ENCODE measurements at places on chromosomes 7 and 10. TPM values are rescaled to one million over a fixed set of nuclear protein-coding genes. Genes with fewer than 3 reads are reported as not detected.

DNA sequence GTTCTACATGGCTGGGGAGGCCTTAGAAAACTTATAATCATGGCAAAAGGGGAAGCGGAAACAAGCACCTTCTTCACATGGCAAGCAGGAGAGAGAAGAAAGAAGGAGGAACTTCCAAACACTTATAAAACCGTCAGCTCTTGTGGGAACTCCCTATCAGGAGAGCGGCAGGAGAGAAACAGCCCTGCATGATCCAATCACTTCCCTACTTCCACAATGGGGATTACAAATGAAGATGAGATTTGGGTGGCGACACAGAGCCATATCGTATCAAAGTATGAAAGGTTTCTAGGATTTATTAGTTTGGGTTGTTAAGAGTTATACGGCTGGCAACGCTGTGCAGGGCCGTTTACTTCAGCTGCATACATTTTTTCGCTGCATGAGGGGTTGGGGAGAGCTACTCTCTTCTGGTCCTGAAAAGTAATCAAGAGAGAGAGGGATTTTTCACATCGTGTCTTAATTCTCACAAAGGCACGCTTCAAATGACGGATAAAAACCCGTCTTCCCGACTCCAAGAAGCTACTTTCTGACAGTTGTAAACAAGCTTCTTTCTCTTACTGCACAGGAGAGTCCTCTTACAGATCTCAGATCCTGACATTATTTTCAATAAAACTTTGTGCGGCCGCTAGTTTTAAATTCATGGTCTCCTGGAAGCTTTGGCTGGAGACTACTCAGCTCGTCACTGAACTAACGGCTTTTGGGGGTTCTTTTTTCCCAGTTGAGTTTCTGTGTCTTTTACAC, 751 bp upstream of the GTPBP10 start:
- DNase-seq, result peak; percentile 50

DNA sequence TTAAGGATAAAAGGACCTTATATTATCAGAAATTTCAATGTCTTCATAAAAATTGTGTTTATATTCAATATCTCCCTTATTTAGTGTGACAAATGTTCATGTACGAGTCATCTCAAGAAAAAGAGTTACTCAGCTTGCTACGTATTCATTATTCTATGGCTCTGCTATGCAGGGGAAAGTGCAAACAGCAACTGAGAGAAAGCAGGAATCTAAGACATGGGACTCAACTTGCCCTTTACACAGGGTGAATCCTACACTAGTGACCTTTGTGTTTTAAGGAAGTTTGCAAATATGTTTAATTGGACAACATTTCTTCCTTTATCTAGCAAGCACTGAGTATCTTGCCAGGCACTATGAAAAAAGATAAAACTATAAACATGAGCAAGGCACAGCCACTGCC, 104.7 kb downstream of the NPSR1 start:
- DNase-seq, result peak; percentile 73

- DNase-seq, result no peak
Observed at GRCh38 chr7:78232806-78233205, 434.2 kb downstream of the PHTF2 start.

DNA sequence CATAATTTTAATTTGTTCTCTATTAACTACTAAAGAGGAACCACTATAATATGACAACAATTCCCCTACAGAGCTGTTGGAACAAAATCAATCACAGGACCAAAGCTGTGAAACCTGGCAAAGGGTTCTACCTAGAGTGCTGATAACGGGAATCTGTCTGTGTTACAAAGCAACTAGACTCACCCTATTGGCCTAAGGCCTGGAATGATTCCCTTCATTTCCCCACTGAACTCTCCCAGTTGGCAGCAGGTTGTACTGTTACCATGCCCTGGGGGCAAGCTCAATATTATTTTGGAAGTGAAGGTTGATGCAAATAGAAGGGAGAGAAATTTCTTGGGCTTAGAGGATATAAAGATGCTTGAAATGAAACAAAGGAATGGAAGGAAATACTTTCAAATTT, 81.8 kb downstream of the SEMA3A start:
- DNase-seq, result no peak

- no peak for DNase-seq
Observed at GRCh38 chr7:53311205-53311604, 275.8 kb downstream of the POM121L12 start.

DNA sequence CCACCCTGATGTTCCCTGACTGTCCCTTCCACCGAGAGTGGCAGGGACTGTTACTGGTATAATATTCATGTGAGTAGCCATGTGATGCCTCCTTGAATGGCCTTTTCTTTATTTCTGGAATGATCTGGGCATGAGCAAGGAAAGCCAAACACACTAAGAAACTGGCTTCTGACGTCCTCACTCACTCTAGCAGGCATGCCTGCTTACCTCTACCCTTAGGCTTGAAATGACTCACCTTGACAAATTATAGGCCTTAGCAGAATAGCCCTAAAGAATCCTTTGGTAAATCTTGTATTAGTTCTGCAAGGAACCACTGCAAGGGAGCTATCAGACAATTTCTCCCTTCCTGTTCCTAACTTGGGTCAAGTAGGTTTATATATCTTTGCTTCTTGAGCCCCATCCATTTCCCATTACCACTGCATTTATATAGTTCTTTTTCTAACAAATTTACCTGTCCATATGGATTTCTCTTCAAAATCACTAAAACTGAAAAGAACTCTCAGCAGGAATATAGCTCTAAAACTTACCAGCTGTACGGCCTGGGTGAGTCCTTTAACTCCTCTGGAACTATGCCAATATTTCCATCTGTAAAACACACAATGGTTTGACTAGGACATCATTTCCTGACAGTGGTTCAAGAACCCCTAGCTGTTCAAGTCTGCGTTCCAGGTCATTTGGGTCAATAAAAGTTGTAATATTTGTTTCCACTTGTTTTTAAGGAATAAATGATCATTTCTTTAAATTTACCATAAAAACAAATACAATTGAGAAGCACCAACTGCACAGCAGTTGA, 13.0 kb upstream of the NDUFA5 start:
- peak; percentile 85 for DNase-seq

- DNase-seq, result no peak
Observed at GRCh38 chr7:17070231-17070708, 188.5 kb upstream of the AGR3 start.

DNA sequence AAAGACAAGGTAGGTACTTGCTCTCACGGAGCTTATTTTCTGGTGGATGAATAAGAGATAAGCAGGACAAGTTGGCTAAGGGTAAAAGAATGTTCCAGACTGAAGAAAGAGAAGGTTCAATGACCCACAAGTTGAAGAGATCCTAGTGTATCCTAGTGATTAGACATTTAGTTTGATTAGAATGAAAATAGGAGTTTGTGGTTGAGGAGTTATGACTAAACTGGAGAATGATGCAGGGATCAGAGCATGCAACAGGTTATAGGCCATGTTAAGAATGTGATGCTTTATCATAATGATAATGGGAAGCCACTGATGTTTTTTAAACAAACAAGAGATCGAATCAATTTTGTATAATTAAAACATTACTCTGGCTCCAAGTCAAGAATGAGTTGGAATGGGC, 357.2 kb downstream of the HPSE2 start:
- no peak for DNase-seq

DNA sequence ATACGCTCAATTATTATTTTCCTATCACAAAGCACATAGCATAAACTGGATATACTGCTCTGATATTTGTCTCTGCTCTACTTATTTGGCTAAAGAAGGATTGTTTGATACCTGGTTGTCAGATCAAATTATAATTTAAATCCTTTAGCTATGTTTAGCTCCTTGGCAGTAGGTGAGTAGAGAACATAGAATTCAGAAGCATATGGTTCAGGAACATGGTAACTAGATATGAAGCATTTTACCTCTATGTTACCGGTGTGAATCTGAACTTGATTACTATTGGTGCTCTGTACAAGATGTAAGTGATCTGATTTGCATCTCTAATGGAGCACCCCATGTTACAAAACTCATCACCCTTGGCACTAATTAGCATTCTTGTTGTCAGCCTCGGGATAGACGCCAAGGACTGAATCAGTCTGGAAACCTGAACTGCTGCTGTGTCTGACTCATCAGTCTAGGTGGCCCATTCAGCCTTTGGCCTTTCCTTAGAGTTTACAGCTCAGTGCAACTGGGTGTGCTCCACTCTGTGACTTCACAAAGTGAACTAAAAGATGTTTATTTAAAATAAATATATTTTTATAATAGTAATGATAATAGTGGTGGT, 12.3 kb upstream of the MYPN start:
- peak; percentile 98 for DNase-seq

DNA sequence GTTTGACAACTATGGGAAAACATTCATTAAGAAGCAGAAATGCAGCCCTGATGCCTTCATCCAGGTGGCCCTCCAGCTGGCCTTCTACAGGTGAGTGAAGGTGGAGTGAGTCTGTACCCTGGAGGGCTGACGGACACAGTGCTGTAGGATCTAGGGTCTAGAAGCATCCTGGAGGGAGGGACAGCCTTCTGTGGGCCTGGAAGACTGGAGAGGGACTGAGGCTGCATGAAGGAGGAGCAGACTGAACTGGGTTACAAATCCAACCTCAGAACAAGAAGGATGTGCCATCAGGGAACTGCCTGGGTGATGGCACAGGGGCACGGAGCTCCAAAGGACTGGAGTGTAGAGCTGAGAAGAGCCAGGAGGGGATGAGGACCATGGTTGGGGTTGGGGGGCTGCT, 27.5 kb upstream of the C10orf53 start:
- DNase-seq, result no peak

DNA sequence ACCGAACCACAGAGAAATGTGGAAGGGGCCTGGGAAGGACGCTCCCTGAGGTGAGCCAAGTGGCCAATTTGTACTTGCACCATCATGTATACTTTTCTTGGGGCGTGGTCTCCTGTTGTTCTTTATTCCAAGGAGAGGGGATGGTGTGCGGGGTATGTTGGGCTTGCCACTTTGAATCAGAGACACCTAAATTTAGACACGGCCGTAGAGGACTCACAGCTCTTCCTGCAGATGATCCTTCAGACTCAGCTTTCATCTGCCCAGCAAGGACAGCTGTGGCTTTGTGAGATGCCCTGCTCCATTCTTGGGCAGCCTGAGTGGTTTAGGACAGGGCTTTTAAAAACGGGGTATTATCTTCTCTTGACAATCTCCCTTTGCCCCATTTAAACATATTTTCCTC, 473.2 kb downstream of the REEP3 start:
- DNase-seq, result no peak

- peak; percentile 81 for DNase-seq
Observed at GRCh38 chr10:110171032-110171431, 36.4 kb upstream of the MXI1 start.

DNA sequence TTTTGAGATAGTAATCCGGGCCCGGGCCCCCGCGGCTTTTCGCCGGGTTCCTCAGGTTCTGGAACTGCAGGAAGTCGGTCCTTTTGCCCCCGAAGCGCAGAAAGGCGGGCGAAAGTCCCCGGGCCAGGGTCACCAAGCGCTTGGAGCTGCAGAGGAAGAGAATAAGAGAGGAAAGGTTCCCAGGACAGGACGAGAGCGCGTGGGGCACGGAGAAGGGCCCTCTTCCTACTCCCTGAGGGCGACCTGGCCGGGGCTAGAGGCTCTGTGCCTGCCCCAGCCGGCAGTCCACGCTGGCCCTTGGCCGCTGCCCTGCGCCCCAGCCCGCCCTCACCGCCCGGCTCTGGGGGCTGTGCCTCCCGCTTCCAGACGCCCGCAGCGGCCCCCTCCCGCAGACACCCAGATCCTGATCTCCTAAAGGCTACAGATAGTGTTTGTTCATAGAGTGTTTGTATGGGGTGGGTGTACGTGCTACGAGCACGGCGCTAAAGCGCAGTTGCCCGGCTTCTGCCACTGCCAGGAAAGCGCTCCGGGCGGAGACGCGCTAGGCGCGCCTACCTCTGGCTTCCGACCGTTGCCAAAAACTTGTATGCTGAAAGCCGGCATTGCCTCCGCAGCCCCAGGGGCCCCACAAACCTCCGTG, 3.2 kb downstream of the HPSE2 start:
- DNase-seq, result no peak

GRCh38 chr7:70027867-70028266, 429.6 kb downstream of the AUTS2 start:
- no peak for DNase-seq

- no peak for DNase-seq
Observed at GRCh38 chr10:74968667-74969061, 142.3 kb downstream of the KAT6B start.

- DNase-seq, result peak; percentile 61
Observed at GRCh38 chr7:36474283-36475010, 84.8 kb downstream of the ANLN start.

- DNase-seq, result peak; percentile 46
Observed at GRCh38 chr10:63633677-63634487, 112.7 kb downstream of the REEP3 start.

DNA sequence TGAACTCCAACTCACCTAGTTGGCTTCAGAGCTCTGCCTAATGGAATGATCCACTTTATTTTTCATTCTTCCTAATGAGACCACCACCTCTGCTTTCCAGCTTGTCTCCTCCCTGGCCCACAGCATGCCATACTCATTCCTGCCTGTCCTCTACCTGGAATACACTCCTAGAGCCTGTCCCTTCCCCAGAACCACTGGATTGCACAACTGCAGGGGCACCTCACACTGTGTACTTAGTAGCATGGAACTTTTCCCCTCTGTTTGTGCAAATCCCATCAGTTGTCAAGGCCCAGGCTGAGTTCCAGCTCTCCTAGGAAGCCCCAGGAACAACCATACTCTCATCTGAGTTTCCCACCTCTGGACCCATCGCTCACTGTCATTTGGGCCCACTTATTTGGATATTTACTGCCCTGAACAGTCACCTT, 15.6 kb downstream of the ALDH18A1 start:
- no peak for DNase-seq

DNA sequence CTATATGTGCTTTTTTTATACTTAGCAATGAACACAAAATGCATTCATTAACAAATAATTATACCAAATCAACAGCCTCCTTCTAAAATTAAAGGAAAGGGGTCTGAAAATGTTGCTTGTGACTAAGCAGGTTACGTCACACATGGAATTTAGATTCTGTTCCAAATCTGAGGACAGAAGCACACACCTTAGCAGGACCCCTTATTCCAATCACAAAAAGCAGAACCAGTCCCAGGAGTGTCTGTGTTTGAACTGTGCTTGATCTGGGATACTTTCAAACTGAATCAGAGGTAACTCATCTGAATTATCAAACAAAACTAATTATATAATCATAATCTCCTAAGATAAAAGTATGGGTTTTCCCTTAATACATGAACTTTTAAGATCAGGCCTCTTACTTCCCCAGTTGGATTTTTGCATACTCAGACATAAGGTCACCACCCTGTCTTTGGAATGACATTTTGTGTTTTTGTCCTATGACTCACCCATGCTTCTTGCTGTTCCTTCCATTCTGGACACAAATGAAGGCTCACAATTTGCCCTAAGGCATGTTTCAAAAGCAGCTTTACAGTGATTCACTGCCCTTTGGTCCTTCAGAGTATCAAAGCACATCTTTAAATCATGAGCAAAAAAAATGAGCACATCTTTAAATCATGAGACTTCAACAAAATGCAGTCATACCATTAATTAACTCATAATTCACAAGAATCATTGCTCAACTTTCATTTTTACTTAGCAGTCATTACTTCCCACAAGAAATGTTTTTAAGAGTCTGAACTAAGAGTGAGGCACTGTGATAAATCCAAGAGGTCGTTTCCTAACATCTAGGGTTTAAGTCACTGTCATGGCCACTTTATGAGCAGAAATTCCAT, 35.5 kb downstream of the SEMA3C start:
- DNase-seq, result peak; percentile 100

- no peak for DNase-seq
Observed at GRCh38 chr7:24135003-24135817, 148.8 kb upstream of the NPY start.

The ADGRA1 gene
- total RNA-seq, result not detected

The GBX1 gene
- not detected for total RNA-seq

The C10orf105 gene
- not detected for total RNA-seq

The CCDC3 gene
- 3.7 TPM for total RNA-seq

The ZNF804B gene
- not detected for total RNA-seq

The NEBL gene
- 18.7 TPM for total RNA-seq

The ATP5F1C gene
- total RNA-seq, result 153 TPM

Data from bronchial epithelial cell (primary cell).